ENCODE measurements at places on chromosomes 6 and 20.

DNA sequence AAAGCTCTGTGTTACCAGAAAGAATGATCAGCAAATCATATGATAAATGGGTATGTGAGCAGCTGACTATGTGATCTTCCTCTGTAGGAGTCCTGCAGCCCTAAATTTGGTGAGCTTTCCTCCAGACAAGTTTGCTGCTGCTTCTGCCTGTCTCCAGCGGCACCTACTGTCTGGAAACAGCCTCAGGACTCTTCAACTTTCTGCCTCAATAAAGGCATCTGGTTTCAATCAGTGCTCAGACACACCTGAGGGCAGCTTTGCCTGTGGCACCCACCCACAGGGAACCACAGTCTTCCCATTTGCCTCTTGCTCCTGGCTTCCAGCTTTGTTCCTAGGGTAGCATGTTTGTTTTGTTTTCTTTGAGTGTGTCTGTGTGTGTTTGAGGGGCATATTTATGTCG is 727.9 kb upstream of the MAN1A1 start:
- no peak for DNase-seq

DNA sequence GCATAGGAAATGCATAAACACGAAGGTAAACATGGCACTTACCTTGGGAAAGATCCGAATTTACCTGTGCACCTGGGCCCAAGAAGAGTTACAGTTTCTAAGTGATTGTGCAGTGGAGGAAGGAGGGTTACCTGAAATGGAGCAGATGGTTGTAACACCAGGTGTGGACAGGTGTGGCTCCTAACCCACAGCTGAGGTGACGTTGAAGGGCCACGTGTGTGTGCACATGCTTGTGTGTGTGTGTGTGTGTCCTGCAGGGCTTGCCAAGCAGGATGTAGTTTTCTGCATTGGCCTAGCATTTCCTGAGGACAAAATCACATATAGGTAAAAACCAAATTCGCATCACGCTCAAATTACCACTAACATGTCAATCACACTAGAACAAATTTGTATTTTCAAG is 240.8 kb downstream of the ANKRD60 start:
- DNase-seq = no peak

- peak; percentile 53 for DNase-seq
Observed at GRCh38 chr6:7073821-7074525, 33.8 kb upstream of the RREB1 start.

DNA sequence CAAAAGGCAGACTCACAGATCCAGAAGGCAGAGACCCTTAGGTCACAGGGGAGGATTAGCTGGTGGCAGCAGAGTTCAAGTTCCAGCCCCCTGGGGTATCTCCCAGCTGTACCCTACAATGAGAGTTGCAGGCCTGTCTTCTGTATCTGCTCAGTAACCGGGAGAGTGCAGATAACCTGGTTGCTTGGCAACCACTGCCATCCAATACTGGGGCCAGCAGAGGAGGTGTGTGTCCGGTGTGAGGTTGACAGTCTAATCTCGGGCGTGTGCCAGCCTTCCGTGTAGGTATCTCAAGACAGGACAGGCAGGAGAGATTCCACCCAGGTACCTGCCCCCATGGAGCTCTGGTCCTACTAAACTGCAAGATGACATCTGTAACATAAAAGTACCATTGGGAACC is 56.6 kb upstream of the TBC1D7 start:
- no peak for DNase-seq

GRCh38 chr20:12591949-12592470 is 416.8 kb upstream of the SPTLC3 start:
- DNase-seq = no peak

DNA sequence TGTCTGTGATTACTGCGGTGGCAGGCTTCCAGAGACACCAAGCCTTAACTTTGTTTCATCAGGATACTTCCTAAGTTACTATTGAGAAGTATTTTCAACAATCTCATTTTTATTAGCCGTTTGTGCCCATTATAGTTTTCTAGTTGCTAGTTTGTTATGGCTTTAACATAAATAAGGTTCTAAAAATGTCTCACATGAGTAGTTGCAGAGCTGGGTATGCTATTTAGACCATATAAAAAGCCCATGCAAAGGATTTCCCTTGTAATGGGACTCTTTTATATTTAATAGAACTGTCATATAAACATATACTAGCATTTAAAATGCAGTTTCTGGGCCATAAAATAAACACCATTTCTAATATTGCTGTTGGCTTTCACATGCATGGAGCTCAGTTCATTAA is 205.3 kb upstream of the TCF21 start:
- DNase-seq = no peak

GRCh38 chr6:1482381-1483166 is 93.2 kb downstream of the FOXF2 start:
- DNase-seq = no peak

- no peak for DNase-seq
Observed at GRCh38 chr6:56551409-56552120, 91.1 kb downstream of the DST start.

GRCh38 chr6:45714741-45715507 is 300.7 kb downstream of the CLIC5 start:
- DNase-seq = peak; percentile 75

DNA sequence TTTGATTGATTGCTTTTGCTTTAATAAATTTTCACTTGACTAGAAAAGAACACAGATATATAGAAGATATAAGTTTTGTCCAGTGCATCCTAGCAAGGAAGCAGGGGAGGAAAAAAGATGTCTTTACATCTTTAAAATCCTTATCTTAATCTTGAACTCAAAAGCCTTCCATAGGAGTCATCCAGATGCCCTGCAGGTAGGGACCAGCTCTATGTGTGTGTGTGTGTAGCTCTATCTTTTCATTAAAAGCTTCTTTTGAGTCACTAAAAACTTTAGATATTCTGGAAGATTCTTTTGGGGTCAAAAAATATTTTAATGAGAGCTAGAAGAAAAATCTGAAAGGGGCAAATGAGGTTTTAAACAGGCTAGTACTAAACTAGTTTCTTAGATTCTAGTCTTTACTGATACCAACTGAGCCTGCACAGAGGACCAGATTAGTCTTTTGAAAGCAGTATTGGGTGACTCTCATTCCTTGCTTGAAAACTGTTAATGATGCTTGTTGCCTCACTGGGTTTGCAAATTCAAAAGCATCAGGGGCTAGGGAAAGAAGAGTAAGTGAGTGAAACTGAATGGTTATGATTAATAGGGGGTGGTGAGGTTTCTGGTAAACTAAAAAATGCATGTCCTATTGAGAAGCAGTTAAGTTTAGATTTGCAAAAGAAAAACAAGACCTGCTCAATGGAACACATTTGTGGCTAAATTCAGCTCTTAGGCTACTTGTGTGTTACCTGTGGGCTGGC is 40.6 kb upstream of the JAG1 start:
- DNase-seq = no peak

DNA sequence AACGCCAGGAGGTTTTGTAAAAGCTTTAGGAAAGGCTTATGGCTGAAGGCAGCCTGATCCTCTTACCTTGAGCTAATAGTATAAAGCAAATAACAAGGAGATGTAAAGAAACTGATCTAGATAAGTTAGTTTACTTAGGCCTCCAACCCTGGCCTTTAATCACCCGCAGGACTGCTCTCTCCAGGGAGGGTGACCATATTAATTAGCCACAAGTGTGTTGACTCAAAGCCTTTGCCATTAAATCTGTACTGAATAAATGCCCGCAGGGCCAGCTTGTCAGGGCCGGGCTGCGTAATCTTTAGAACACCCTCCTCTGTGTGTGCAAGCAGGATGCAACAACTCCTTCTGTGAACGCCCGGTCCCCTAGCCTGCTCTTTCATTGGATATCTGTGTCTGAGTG is 6.1 kb upstream of the PRSS16 start:
- no peak for DNase-seq

GRCh38 chr6:73263570-73263909 is 544 bp upstream of the KHDC1 start:
- no peak for DNase-seq

- no peak for DNase-seq
Observed at GRCh38 chr20:7849675-7850074, 90.6 kb downstream of the HAO1 start.

GRCh38 chr20:2476742-2477615 is 6.4 kb upstream of the SNRPB start:
- no peak for DNase-seq

DNA sequence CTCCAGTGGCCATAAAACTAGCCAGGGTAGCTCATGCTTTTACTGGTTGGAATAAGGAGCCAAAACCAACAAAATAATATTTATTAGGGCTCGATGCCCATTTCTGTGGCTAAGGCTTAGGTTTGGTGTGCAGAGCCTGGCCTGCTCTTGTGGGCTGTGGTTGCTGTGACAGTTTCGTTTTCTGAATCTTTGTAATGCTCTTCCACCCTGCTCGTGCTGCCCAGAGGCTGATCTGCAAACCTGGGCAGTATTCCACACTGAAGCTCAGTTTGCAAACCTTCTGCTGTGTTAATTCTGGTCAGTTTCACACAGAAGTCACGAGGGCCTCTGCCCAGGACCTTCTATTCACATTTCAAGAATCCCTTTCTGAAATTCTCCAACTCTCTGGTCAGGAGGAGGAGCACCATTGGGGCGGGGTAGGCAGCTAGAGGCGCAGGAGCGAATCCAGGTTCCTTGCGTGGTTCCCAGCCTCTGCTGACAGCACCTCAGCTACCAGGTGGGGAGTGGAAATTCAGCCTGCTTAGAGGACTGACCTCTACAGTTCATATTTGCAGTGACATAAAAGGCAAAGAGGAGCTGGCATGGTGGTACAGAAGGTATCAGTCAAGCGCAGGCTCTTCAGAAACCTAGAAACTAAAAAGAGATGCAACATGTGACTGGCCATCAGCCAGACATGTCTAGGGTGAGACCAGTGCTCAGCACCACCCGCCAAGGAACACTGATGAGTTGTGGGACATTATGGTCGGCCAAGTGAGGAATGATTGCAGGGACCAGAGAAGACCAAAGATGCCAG is 14.3 kb upstream of the C20orf144 start:
- no peak for DNase-seq

GRCh38 chr6:152981989-152982903 is 595 bp downstream of the FBXO5 start:
- no peak for DNase-seq

DNA sequence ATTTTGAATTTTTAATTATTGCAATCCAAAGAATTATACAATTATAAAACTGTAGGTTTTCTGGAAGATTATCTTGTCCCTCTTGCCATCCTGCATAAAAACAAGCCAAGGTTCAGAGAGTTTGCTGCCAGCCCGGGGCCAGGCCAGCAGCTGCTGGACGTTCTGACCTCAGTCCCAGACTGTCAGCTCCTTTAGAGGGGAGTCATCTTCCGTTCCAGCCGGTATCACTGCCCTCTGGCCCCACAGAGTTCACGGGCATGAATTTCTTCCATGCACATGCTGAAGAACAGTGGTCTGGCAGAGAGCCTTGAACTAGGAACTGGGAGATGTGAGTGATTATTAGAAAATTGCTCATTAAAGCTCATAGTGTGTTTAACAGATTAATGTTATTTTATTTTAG is 130.4 kb upstream of the QKI start:
- no peak for DNase-seq

- no peak for DNase-seq
Observed at GRCh38 chr6:119172824-119173223, 94.4 kb upstream of the FAM184A start.

GRCh38 chr6:30327232-30327746 is 562 bp downstream of the TRIM39 start:
- no peak for DNase-seq

GRCh38 chr6:144476286-144476685 is 191.2 kb downstream of the UTRN start:
- DNase-seq = no peak

DNA sequence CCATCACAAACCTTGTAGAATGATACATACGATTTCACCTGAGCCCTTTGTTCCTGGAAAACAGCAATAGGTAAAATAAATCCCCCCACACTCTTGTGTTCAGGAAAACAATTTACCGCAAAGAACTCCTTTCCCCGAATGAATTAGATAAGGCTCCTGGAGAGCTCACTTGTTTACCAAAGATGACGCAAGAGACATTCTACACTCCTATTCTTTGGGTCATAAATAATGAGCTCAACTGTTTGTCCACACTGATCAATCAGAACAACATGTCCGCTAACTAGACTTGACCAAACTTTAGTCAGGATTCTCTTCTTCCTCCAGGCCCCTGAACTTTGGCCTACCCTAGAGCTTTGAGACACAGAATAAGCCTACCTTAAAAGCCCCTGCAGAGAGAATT is 271.9 kb upstream of the OPRM1 start:
- no peak for DNase-seq

DNA sequence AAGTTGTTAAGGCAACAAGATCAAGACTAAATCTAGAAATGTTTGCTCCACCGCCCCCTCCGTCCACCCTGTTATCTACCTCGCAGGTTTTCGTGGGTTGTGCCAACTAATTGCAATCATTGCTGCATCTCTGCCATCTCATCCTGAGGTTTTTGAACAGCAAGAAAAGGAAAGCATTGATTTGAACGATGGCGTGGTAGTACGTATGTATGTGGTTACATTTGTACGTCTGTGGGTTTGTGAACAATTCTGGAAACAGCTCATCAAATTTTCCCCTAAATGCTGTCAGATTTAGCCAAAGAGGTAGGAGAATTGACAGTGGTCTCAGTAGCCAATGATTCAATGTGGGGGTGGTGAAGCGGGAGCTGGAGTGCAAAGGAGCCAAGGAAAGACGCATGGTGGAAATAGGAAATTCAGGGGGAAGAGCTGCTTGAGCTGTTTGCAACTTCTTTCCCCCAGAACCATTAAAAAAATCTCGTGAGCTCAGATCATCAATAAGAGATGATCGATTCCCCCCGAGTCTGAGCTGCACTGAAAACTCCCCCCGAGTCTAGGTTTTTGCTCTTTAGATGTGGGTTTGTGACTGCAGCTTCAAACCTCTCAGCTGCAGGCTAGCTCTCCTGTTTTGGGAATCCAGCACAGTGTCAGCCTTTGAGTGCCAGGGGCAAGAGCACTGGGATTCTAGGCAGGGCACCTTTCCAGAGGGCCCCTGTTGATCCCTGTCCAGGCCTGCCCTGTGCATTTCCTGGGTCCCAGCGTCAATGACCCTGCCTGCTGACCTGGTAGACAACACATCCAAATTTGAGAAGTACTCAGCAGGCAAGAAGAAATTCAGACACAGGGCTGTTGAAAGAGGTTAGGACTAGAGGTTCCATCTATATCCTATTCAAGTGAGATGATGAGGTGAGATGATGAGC is 72.6 kb upstream of the LY86 start:
- DNase-seq = no peak

DNA sequence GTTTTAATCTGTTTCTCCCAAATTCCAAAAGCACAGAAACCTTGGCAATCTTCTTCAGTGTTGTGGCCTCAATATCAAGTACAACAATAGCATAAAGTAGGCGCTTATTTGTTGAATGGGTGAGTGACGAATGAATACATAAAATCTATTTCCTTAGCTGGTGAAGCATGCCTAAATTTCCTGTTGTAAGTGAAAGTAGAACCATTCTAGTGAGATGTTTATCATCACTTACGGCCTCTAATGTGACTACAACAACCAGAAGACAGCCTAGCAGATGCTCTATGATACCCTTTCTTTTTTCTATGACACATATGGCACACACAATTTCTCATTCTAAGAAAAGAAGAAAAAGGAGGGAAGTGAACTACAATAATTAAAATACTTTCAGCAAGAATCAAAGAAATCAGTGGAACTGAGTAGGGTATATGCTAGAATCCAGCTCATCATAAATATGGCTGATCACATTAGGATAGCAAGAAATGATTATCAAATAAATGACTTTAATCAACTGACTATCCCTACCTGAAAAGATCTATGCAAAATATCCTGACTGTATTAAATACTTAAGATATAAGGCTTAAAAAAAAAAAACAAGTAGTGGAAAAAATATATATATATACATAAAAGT is 67.4 kb downstream of the BTBD9 start:
- DNase-seq = peak; percentile 48

- DNase-seq = no peak
Observed at GRCh38 chr6:150152891-150153876, 10.3 kb downstream of the PPP1R14C start.

GRCh38 chr6:9537381-9537780 is 877.5 kb downstream of the TFAP2A start:
- no peak for DNase-seq

All from CD4-positive, alpha-beta T cell treated with Interleukin-15 for 4 hours (primary cell).